ENCODE measurements at places on chromosomes 7 and 10.

DNA sequence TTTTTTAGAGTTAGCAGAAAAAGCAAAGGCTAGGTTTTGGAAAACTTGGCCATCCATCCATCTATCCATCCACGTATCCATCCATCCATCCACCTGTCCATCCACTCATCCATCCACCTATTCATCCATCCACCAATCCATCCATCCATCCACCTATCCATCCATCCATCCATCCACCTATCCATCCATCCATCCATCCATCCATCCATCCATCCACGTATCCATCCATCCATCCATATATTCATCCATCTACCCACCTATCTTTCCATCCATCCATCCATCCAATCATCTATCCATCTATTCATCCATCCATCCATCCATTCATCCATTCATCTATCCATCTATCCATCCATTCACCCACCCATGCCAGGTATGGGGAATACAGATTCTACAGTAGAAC is 81.7 kb upstream of the MPP7 start:
- DNase-seq = no peak

DNA sequence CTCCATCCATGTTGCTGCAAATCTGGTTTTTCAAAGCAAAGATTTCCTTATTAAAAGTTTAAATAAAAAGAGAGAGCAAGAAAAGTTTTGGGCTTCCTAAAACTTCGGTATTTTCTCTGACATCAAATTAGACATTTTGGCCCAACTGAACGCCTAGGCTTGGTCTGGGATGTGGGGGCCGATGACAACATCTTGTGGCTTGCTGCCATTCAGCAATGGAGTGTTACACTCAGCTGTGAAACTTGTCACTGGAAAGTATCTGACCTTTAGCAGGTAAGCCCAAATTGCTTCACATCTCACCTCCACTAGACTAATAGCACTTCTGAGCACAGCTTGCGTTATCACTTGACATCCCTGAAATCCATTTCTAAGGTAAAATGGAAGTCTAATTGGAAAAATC is 320.6 kb downstream of the GATA3 start:
- no peak for DNase-seq

DNA sequence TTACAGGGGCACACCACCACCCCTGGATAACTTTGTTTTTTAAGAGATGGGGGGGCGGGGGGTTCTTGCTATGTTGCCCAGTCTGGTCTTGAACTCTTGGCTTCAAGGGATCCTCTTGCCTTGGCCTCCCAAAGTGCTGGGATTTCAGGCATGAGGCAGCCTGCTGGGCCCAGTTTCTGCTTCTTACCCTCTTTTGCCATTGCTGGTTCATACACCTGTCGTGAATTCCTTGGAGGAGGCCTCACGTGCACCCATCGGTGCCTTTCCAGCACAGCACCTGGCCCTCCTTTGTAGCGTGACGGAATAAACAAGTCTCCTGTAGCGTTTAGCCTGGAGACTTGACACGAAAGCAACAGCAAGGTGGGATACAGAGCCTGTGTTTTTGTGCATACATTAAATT is 75.5 kb downstream of the CARD11 start:
- no peak for DNase-seq

DNA sequence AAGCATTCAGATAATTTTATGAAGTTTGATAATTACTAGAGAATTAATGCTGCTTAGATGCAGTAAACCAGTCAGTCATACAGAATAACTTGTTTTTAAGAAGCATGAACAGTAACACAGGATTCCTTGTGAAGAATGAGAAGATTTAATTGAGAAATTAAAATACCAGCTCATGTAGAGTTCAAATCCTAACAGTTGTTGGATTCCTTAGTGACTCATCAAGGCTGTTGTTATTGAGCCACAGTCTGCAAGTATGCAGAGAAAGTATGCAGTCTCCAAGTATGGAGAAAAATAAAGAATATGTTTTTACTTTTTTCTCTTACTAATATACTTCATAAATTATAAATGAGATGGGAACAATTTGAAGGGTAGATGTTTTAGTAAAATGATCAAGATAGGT is 30.2 kb upstream of the CYP26C1 start:
- no peak for DNase-seq

DNA sequence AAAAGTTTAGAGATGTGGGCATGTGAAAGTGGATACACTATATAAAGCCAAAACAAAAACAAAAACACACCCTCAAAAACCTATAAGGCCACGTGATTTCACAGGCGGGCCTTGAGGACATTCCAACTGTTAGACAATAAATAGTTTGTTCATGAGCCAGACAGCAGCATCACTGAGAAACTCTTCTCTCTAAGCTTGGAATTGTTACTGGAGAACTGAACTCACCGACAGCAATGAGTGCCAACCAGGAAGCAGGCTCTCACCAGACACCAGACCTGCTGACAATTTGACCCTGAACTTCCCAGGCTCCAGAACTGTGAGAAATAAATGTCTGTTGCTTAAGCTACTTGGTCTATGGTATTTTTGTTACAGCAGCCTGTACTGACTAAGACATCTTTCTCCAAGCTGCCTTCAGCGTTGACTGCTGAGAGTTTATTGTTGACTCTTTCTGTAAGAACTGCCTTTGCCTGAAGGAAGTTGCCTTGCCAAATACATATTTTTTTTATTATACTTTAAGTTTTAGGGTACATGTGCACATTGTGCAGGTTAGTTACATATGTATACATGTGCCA is 107.5 kb downstream of the EPDR1 start:
- no peak for DNase-seq

DNA sequence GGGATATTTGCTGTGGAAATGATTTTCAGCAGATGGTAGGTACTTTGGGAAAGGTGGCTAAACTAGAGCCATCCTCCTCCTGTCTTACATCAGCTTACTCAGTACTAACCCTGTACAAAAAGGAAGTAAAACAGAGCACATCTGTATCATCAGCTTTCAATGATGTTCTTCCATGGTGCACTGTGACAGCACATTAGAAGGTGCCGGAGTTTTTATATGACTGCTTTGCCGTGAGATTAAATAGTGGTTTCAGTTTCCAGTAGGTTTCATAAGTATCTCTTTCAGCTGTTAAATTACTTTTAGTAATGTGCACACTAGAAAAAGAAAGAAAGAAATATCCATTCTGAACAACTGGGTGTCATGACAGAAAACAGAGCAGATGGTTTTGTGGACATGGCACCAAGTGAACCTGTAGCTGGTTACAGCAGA is 86.5 kb downstream of the ARID5B start:
- no peak for DNase-seq

DNA sequence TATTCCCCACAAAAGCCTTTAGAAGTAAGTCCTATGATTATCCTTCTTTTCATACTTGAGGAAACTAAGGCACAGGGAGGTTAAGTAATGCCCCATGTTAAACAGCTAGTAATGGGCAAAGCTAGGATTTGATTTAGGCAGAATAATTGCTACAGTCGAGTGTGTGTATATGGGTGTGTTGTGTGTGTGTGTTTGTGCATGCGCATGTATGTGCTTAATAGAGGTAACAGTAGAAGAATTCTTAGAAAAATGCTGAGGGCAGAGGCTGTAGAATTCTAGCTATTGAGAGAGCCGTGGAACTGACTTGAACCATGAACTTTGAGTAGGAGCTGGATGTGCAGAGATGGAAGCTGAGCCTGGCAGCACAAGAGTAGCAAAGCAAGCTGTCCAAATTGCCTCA is 131.3 kb upstream of the WNT16 start:
- DNase-seq = no peak

GRCh38 chr10:11161096-11161495 is 143.4 kb downstream of the CELF2 start:
- no peak for DNase-seq

DNA sequence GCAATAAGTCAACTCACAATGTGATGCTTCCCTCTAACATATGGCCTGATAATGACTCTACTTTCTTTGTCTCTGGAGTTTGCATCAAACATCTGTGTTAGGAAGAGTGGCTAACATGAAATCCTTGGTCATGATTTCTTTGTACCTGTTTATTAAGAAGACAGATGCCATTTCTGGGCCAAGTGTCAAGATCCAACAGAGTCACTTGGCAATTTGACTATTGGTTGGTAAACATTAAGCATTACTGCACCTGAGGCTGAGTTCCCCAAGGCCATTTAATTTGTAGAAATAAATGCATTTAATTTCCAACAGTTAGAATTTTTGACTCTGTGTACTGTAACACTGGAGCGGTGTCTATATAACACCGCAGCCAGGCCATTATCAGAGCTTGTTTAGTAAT is 403.7 kb downstream of the GALNT17 start:
- no peak for DNase-seq

DNA sequence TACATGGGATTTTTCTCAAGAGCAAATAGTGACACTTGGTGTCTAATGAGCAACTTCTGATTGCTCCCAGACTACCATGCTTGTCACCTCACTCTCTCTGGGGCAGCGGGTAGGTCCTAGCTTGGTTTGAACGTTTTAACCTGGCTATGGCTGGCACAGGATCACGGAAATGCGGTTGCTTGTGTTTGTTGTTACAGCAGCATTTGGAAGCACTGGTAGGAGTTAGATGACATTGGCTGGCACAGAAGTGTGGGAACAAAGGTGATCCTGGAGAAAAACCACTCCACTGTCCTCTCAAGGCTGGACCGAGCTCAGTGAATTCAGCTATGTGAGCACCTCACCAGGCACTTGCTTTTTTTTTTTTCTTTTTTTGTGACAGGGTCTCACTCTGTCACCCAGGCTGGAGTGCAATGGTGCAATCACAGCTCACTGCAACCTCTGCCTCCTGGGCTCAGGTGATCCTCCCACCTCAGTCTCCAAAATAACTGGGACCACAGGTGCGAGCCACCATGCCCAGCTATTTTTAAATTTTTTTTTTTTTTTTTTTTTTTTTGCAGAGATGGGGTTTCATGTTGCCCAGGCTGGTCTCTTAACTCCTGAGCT is 3.5 kb upstream of the PFKFB3 start:
- no peak for DNase-seq

Measured in stimulated activated CD8-positive, alpha-beta memory T cell treated with anti-CD3 and anti-CD28 coated beads, Interleukin-7, amount 100 ng/mL, for 1 hour (primary cell).